GM20000 (cell line): ENCODE measurements at places on chromosomes 2 and 18.

- DNase-seq: no peak
Measured at GRCh38 chr2:28565720-28566295, 69.9 kb downstream of the PLB1 start.

DNA sequence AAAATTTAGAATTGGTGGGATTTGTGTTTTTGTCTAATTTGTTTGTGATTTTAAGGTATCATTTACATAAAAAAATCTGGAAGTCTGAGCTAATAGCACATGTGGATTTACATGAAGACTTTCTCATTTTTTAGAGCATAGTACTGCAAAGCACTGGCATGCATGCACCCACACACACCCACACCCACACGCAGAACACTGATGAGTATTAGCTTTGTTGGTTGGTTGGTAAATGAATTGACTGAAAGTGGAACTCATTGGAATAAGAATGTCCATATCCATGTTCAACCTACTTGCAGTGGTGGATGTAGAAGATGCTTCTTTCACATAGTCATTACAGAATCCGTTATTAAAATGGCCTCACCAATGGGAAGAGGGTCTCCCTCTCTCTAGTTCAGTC lies 475.8 kb downstream of the PLCL1 start:
- no peak for DNase-seq

DNA sequence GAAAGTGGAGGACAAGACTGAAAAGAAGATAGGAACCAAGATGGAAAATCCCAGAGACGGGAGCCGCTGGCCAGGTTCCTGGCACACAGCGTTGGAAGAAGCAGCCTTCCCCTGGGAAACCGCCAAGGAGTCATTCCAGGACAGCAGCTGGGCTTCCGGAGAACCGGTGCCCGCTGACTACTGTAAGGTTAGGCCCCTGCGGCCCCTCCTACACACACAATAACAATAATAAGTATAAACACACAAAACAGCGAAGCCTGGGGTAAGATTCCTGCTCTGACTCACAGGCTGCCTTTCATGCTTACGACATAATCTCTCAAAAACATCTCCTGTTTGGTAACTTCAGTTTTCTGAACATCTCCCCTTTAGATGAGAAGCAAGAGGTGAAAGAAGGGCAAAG lies 28.1 kb upstream of the MYCN start:
- no peak for DNase-seq

DNA sequence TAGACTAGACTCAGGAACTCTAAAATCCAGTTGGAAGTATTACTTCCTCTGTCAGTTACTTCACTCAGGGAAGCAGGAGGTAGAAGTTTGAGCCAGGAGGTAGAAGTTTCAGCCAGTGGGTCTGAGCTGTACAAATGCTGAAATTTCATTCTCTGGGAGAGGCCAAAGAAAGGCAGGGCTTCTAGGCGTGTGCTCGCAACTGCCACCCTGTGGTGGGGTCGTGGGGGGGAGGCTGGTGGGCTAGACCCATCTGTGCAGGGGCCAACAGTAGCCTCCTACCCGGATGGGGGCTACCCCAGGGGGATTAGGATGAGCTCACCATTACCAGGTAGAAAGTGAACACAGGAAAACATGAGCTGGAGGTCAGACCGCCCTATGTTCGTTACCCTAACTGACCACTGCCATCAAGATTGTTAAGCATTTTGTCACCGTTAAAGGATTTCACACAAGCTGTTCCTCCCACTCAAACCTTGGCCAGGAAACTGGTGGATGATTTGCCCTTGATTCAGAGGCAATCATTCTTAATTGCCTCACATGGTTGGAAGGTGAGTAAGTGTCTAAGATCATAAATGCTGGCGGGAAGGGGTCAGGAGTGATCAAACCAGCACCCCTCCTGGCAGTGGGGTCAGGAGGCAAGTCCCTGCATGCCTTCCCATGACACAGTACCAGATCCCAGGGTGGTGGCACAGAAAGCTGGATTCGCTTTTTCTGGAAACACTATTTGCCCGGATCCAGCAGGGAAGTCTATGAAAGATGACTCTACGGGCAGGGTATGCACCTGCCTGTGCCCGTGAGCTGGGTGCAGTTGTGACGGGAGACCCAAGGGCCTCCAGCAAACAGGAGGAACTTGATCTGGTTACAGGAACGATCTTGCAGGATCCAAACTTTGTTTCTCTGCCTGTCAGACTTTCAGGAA lies 5.2 kb upstream of the FHL2 start:
- DNase-seq: no peak

DNA sequence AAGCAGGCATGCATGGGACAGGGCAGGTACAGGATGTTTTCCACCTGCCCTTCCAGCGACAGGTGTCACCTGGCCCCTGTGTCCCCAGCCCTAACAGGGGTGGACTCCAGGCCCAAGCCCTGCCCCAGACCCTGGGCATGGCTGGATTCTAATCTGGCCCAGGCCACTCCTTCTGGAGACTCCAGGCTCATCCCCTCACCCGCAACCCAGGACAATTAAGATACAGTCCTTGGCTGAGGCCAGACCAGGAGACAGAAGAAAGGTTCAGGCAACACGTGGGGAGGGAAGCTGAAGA lies 9.5 kb downstream of the BIN1 start:
- no peak for DNase-seq

DNA sequence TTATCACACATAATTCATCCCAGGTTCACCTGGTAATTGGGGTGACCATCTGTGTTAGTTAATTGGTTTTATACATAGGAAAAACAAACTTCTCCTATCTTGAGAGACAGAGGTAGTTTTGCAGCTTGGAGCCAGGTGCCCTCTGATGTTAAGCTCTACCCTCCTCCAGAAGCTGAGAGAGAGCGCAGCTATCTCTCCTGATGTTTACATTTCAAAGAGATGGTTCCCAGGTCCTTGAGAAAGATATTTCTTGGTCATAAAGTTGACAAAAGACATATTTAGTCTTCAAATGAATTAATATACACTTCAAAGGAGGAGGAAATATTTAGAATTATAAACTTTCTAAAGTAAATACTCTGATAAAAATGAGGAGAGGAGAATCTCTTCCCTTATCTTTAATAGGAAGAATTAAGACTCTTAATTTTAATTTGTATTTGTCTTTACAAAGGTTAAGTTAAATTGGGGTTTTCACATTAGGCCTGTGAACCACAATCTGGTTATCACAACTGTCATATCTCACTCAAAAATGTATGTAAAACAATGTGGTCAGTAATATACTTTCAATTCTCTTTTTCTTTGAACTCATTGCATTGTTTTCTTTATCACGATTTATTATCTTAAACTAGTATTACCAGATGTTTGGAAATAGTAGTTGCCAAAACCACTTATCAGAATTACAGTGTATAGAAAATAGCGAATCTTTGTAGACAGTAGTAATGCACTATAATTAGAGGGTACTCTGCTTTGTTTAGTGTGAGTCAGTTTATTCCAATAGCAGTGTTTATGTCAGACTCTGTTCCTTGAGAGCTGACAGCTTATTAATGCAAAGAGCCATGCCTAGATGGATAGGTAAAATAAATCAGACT lies 26.8 kb downstream of the SERPINB4 start:
- DNase-seq: no peak
